ENCODE measurements at places on chromosomes 6 and 20.

DNA sequence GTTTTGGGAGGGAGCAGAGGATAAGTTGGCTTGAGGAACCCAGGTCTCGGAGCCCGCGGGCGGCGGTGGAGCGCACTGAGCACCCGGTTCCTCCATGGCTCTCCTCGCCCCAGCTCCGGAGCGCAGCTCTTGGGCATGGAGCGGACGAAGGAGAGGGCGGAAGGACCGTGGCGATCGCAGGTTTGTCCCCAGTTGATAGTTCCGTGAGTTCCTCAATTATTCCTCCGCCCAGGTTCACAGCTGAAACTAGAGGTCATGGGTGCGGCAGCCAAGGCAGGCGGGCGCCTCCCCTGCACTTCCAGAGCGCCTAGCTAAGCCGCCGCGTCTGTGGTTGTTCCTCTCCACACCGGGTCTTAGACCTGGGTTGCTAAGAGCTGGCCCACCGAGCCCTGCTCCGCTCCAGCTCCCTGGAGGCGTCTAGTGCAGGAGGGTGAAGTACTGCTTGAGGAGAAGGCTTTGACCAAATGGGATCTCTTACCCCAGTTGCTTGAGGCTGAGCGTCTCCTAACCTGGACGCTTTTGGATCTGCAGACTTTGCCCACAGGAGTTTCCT, at the start of gene HTR1B:
Gene HTR1B (minus strand): TSS at position 184 of the 553 bp plus-strand sequence. CDS start 88 bp downstream, at position 96.
- no peak for DNase-seq

DNA sequence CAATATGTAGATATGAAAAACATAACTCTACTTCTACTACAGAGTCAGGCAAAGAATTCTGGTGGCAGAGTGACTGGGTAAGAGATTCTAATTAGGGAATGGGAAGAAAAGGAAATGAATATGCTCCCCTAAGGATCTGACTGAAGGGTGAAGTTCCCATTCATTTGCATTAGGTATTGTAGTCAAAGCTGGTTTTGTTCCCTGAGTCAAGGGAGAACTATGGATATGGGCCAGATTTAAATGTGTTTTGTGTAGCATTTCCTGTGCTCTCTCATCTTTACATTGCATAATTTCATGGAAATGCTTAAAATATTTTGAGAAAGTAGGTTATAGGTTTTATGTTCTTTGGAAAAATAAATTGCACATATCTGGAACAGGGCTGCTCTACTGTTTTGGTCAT, 299.7 kb downstream of the BTBD3 start:
- no peak for DNase-seq

DNA sequence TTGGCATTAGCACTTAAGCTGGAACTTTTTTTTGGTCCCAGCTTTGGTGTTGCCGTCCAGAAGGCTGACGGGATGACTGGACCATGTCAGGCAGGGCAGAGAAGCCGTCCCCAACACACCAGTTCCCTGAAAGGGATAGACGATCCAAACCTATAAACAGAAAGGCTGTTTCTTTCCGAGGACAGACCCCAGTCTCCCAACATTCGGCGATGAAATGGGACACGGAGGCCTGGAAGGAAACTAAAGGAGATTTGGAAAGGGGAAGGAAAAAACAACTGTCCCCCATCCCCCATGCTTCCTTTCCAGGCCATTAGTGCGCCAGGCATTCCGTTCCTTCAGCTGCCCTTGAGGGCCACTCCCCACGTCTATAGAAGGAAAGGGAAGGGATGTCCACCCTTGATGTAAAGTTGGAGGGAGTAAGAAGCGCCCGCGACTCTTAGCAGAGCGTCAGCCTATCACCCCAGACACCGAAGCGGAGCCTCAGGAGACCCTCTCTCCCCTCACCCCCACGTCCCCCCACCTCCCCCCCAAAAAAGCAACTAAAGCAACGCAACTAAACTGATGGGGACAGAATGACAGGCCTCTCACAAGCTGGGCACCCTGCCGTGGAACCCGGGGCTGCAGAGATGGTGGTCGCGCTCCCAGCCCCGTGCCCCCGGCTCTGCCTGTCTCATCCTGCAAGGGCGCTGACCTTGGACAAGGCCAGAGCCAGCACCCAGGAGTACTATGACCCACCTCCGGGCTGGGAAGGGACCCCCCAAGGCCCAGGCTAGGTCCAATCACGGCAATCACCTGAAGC, 638 bp downstream of the BLCAP start:
- DNase-seq, result no peak

DNA sequence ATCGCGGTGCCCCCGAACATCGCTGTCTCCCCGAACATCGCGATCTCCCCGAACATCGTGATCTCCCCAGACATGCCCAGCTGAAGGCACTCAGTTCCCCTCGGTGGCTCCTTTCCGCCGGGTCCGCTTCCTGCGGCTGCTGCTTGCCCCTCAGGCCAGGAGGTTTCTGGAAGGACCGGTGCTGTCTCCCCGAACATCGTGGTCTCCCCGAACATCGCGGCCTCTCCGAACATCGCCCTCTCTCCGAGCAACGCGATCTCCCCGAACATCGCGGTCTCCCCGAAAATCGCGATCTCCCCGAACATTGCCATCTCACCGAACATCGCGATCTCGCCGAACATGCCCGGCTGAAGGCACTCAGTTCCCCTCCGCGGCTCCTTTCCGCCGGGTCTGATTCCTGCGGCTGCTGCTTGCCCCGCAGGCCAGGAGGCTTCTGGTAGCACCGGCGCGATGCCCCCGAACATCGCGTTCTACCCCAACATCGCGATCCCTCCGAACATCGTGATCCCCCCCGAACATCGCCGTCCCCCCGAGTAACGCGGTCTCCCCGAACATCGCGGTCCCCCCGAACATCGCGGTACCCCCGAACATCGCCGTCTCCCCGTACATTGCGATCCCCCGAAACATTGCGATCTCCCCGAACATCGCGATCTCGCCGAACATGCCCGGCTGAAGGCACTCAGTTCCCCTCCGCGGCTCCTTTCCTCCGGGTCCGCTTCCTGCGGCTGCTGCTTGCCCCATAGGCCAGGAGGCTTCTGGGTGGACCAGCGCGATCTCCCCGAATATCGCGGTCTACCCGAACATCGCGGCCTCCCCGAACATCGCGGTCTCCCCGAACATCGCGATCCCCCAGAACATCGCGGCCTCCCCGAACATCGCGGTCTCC, 808 bp downstream of the ULBP1 start:
- no peak for DNase-seq

GRCh38 chr6:15062516-15063252, 183.2 kb upstream of the JARID2 start:
- DNase-seq, result peak; percentile 84

- no peak for DNase-seq
Observed at GRCh38 chr20:43398676-43399324, 58.9 kb upstream of the SRSF6 start.

GRCh38 chr6:6546318-6547109, 42.0 kb upstream of the LY86 start:
- DNase-seq, result no peak

DNA sequence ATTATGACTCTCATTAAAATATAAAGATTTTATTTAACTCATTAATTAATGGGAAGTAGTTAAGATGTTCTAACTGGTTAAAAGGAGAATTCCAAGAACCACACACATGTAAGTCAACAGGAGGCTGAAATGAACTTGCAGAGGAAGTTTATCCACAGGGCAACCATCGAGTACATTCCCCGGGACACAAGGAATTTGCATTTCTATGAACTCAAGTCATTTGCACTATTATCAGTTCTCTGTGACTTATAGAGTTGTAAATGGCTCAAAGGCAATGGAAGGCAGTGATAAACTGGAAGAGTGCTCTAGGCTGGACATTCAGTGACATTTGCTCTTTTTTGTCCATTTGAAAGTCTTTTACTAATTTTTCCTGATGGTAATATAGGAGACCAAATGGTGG, 97.4 kb downstream of the SNX5 start:
- DNase-seq, result no peak

DNA sequence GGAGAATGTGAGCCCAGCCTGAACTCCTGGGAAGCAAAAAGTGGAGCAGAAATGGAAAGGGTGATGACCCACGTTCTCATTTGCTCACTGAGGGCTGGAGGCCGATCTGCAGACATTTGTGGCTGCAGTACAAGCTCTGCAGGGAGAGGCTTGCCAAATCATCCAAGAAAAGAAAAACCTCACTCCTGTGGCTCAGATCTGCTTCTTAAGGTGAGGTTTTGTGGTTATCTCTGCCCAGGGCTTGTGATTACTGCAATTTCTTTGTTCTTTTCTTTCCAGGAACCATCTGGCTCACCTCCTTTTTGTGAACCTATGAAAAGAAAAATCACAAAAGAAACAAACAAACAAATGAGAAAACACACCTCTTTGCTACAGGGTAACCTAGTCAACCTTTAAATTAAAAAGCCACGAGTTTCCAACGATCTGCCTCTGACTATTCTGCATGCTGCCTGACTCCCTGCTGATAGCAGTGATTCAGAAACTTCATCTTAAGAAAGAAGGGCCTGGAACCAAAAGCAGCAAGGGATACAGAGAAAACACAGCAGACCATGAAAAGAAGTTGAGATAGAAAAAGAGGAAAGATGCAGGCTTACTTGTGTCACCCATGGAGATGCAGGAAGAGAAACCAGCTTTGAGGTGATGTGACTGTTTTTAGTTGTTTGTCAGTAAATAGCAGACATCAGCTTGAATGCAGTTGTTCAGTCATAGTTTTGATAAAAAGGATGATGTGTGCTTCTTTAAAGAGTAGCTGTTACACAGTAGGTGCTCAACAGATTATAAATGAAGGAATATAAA, 165.1 kb downstream of the LMBRD1 start:
- DNase-seq, result no peak

GRCh38 chr20:43723186-43723585, 3.6 kb downstream of the GTSF1L start:
- no peak for DNase-seq

GRCh38 chr20:38152621-38153221, 12.3 kb downstream of the TGM2 start:
- DNase-seq, result no peak

DNA sequence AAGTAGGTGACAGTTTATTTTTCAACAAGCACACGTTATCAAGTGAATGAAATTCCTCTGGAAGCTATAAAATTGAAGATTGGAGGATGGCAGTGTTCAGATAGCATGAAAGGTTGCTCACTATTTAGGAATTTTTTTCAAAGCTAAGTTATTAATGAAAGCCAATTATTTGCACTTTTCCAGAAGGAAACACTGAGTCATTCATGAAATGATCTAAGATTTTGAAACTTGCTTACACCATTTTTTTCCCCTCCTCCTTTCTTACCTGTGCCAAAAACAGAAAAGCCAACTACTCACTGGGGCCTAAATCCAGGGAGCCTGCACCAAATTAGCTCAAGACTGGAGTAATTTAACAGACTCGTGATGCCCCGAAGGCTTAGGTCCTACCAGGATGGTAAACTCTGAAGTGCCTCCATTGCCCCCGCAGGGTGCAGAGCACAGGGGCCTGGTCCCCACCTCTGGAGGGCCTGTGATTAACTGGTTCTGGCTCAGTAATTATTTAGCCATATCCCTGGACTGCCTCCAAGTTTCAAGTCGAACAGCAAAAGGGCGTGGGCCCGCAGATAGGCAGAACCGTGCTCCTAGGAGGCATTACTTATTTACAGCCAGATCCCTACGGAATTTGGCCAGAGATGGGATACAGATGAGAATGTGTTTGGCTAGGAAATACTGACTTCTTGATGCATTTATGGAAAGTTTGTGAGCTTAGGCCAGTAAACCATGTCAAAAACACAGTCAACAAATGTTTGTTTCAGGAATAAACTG, 28.0 kb upstream of the ZNF217 start:
- no peak for DNase-seq

- no peak for DNase-seq
Observed at GRCh38 chr6:131136021-131136786, 937 bp downstream of the AKAP7 start.

DNA sequence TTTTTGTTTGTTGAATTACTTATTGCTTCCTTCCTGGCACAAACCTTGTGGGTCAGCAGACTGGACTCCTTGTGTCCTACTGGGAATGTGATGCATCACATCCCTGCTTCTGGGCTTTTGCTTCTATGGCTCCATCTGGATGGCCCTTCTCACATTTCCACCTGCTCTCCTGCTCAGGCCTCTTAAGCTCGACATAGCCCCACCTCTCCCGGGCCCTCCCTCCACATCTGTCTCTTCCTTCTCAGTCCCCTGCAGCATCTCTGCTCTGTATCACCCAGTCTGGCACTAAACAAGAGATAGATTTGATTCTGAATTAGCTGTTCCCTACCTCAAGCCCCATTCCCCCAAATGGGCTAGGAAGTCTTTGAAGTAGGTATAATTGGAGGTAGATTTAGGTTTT, 356.8 kb downstream of the DHX35 start:
- DNase-seq, result peak; percentile 2

GRCh38 chr20:35395728-35396127, 16.0 kb downstream of the UQCC1 start:
- DNase-seq, result no peak

DNA sequence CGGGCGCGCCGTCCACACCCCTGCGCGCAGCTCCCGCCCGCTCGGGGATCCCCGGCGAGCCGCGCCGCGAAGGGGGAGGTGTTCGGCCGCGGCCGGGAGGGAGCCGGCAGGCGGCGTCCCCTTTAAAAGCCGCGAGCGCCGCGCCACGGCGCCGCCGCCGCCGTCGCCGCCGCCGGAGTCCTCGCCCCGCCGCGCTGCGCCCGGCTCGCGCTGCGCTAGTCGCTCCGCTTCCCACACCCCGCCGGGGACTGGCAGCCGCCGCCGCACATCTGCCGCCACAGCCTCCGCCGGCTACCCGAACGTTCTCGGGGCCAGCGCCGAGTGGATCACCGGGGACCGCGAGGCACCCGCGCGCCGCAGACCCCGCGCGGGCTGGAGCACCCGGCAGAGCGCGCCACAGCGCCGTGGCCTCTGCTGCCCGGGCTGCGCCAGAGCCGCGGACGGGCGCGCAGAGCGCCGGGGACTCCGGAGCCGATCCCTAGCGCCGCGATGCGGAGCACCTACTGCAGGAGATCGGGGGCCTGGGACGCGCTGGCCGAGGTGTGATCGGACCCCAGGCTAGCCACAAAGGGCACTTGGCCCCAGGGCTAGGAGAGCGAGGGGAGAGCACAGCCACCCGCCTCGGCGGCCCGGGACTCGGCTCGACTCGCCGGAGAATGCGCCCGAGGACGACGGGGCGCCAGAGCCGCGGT, at the start of gene BMP2:
Gene BMP2 (plus strand): TSS at position 151 of the 692 bp plus-strand sequence. CDS start 2,441 bp downstream, outside the sequence.
- no peak for DNase-seq

DNA sequence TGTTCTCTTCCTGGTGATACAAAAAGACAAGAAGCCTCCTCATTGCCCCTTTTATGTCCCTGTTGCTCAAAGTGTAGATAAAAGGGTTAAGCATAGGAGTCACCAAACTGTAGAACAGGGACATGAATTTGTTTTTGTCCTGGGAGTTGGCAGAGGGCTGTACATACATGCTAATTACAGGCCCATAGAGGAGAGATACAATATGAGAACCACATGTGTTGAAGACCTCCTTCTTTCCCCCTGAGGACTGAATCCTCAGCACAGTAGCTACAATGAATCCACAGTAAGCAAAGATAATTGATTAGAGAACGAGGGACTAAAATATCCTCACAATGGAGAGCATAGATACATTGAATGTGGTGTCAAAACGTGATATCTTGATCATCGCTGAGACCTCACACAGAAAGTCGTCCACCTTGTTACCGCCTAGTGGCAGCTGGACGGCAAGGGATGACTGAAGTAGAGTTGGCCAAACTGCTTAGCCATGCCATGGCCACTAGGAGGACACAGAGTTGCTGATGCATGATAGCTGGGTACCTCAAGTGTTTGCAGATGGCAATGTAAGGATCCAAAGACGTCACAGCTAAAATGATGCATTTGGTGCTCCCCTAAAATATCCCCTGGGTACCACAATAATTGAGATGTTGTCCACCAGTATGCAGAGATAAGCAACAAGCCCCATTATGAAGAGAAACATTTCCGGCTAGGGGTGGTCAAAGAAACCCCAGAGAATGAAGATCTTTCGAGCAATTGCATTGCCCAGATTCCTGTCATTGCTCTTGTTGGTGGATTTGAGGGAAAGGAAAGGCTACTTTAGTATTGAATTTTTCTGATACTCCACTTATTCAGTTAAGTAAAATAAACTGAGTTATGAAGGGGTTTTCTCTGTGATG, 15.0 kb downstream of the OR2B3 start:
- no peak for DNase-seq
